ENCODE measurements at places on chromosomes 11 and 22.

- DNase-seq, result no peak
These were observed 256.4 kb upstream of the SESN3 start for GRCh38 chr11:95487391-95487790.

- DNase-seq, result no peak
These were observed 22.4 kb downstream of the TSPAN18 start for GRCh38 chr11:44749189-44749588.

GRCh38 chr11:1814691-1815090, 20.1 kb upstream of the SYT8 start:
- no peak for DNase-seq

DNA sequence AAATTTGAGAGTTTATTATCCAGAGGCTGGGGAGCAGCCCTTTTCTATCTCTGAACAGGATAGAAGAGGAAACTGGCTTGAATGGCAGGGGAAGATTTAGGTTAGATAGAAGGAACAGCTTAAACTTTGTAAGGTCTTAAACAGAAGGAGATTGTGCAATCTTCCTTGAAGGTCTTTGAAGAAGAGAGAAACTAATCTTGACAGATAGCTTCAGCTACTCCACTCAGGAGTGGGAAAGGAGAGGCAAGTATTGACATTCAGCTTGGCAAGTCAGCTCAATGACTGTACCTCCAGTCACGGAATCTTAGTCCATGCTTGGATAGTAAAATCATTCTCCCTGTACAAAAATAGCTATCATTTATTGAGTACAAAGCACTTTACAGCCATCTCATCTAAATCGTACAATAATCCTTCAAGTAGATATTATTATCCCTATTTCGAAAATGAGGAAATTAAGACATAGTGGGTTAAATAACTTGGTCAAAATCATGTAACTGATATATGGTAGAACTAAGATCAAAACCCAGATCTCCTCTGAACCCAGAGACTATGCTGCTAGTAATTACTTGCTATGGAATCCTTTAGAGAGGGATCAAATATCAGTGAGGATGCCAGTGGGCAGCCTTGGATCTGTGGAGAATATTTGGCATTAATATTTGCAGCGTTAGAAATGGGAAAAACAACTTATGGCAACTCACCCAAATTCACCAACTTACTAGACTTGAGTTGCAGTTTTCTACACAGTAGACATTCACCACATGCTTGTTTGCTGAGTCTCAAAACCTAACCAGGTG, 14.6 kb downstream of the C11orf97 start:
- DNase-seq, result no peak

DNA sequence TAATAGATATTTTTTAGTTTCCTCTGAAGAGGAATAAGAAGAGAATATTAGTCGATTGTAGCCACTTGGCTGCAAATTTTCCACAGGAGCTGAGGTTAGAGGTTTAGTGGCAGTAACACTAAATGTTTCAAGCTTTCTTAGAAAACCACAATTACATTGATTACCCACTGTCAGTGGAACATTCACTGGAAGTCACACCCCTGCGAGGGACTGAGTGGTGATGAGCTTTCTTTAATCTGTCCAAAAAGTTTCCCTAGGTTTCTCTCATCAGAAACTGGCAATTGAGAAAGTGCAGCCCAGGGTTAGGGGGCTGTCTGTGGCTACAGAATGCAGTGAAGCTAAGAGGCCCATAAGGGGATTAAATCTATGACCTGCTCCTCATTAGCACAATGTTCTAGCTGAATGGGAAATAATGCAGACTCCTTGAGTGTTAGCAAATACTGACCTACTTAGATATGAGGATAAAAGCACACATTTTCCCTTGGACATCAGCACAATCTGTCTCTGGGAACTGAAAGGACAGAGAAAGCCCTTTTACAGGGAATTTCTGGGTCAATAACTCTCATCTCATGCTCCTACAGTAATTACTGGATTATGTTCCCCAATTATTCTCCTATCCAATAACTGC, 189.5 kb downstream of the FAM76B start:
- no peak for DNase-seq

DNA sequence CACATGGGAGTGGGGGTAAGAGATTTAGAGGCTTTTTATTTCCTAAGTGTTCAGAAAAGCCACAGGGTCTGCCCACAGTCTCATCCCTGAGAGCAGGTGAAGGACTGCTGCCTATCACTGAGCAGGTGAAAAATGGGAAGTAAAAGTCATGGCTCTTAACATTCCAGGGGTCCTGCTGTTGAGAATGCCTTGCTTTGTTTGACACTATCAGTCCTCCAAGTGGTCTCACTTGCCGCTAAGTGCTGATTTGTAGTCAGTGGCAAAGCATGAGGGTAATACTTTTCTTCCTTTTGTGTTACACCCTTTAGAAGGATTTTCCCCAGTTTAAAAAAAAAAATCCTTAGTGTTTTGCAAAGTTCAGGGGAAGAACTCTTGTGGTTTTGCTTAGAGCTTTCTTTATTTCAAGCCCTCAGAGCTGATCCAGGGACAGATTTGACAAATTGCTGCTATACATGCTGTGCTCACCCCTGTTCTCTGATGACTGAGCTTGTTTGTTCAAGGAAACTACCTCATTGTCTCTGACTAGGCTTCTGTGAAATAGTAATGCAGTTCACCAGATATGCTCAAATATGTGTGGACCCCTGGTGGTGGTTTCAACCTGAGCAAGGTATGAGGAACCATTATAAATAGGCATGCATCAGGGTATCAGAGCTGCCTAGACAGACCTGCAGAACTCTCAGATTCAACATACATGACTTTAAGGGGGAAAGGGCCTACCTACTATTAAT, 141.0 kb downstream of the ARHGAP42 start:
- DNase-seq, result no peak

- DNase-seq, result no peak
These were observed 134.8 kb downstream of the LARGE1 start for GRCh38 chr22:33785283-33785968.

- DNase-seq, result no peak
These were observed 4.8 kb downstream of the RTL6 start for GRCh38 chr22:44493206-44493605.

- DNase-seq, result no peak
These were observed 8.1 kb upstream of the GLYAT start for GRCh38 chr11:58739725-58740430.

DNA sequence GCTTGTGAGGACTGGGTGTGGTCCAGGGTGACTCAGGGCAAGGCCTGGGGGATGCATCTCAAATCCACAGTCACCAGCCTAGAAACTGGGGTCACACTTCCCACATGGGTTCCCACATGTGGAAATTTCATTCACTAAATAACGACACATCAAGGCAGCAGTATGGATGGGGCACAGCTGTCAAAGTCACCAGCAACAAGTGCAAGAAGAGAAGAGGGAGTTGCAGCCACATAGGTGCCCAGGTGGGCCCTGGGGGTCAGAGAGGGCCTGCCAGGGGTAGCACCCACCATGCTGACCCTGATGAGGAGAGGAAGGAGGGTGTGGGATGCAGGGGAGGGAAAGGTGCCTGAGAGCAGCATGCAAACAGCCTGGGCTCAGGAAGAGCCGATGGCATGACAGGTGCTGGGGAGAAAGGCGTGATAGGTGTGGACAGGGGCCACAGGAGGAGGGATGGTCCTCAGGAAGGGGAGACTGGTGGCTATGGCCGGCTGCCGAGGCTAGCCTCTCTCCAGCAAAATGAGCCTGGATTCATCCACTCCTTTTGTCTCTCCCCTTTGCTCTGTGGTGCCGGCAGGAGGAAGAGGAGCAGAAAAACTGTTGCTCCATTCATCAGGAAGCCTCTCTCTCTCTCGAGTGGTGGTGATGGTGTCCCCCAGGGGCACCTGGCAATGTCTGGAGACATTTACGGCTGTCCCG, 22.3 kb downstream of the DGCR6L start:
- no peak for DNase-seq

GRCh38 chr11:134215836-134216235, 7.9 kb downstream of the NCAPD3 start:
- no peak for DNase-seq

DNA sequence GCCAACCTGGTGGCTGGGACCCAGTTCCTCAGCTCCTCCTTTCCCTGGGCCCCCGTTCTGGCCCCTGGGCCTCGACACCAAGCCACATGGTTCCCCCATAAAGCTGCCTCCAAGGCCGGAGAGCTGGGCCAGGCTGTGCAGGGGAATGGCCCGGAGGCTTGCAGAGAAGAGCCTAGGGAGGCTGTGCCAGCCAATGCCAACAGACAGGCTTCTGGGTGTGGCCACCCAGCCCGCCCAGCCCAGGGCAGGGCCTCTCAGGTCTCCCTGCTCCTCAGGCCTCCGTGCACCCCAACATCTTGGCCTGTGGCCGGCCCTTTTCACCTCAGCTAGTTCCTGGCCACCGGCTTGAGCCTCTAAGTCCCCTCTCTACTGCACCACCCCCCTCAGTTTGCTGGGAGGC, 17.4 kb upstream of the FLRT1 start:
- no peak for DNase-seq

DNA sequence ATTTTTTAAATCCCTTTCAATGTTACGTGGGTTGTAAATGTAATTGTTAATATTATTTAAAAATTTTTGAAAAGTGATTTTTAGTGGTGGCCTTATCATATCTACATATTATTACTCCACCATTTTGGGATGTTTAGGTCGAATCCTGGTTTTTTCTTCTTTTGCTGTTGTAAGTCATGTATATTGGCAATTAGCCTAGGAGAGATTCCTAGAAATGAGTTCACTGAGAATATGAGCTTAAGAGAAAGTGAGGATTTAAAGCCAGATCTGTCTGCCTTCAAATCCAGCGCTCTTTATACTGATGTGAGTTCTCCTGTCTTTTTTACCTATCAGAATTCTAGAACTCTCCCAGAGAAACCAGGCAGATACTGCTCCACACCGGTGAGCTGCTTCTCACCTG, 56.1 kb downstream of the PTPRJ start:
- DNase-seq, result no peak

- DNase-seq, result no peak
These were observed 21.5 kb upstream of the PAFAH1B2 start for GRCh38 chr11:117122556-117122955.

- DNase-seq, result no peak
These were observed 8.1 kb downstream of the APIP start for GRCh38 chr11:34907934-34908593.

GRCh38 chr11:102590276-102591049, 34.7 kb downstream of the MMP20 start:
- DNase-seq, result no peak

- DNase-seq, result no peak
These were observed 14.0 kb downstream of the GALNT18 start for GRCh38 chr11:11607772-11608171.

GRCh38 chr11:14095882-14096281, 133.4 kb downstream of the SPON1 start:
- no peak for DNase-seq

DNA sequence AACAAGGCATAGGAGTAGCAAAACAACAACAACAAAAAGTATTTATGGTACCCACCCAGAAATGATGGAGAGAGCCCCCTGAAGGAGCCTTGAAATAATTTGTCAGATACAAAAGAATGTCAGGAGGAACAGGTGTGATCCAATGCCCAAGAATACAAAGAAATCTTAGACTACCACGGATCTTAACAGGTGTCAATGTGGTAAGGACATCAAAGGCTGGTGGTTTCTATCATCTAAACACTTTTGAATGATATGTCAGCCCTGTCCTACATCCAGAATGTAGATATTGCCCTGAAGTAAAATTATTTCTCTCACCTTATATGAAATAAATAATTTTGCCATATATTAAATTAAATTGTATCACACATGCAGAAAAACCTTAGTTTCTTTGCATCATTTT, 386.4 kb upstream of the ANO5 start:
- DNase-seq, result no peak

Data from NCI-H187 (cell line).